Ovary (tissue), 10 donors: ENCODE measurements at places on chromosomes 2 and 18.

DNA sequence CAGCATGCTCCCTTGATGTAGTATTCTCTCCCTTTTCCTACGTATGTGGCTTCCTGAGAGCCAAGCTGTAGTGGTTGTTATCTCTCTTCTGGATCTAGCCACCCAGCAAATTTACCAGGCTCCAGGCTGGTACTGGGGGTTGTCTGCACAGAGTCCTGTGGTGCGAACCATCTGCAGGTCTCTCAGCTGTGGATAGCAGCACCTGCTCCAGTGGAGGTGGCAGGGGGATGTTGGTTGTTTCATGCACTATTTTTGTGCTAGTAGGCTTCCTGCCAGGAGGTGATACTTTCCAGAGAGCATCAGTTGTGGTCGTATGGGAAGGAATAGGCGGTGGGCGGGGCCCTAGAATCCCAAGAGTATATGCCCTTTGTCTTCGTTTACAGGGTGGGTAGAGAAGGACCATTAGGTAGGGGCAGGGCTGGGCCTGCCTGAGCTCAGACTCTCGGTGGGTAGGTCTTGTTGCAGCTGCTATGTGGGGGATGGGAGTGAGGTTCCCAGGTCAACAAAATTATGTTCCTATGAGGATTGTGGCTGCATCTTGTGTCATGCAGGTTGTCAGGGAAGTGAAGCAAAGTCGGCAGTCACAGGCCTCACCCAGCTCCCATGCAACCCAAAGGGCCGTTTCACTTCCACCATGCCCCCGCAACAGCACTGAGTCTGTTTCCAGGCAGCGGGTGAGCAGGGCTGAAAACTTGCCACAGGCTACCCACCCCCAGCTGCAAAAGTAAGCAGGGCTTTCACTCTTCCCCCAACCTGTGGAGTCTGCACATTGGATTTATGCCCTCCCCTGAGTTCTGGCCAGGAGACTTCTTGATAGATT lies 1139.5 kb downstream of the BCL11A start:
- DNase-seq: no peak

GRCh38 chr18:61939046-61939674 lies 46.4 kb upstream of the RNF152 start:
- no peak for DNase-seq

DNA sequence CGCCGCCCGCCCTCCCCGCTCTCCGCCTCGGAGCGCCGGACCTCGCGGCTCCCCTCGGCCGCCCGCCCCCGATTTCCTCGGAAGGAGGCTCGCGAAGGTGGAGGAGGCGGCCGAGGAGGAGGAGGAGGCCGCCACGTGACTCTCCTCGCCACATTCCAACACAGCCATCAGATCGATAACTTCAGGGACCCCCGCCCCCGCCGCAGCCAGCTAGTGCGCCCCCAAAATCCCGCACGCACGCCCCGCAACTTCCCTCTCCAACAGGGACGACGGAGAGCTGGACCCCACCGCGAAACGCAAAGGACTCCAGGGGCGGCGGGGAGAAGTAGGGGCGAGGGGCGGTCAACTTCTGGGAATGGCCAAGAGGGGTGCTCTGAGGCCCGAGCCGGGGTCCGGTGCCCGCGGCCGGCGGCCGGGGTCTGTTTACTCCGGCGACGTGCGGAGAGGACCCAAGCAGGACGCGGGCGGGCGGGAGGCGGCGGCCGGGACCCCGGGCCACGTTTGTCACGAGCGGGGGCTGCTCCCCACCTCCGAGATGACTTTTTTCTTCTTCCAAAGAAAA lies 2.0 kb downstream of the ZNF521 start:
- DNase-seq: peak; percentile 55

- no peak for DNase-seq
Measured at GRCh38 chr2:169139993-169140767, 70.8 kb downstream of the DHRS9 start.

- DNase-seq: no peak
Measured at GRCh38 chr2:96072746-96073145, 38.0 kb upstream of the GPAT2 start.

DNA sequence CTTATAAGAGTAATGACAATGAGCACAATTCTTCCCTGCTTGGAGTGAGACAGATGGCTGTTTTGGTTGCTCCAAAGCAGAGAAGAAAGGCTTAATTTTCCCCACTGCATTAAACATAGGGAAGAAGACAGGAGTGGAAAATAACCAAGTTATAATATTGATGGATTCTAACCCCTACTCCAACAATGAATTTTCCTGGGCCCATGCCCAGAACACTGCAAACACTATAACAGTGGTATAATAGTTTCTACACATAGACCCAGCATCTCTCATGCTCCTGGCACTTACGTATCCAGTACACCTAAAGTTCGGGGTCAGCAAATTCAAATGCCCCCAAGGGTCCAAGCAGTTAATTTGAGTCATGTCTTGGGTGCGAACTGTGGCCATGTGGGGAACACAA lies 613.4 kb downstream of the PLCL1 start:
- DNase-seq: no peak

DNA sequence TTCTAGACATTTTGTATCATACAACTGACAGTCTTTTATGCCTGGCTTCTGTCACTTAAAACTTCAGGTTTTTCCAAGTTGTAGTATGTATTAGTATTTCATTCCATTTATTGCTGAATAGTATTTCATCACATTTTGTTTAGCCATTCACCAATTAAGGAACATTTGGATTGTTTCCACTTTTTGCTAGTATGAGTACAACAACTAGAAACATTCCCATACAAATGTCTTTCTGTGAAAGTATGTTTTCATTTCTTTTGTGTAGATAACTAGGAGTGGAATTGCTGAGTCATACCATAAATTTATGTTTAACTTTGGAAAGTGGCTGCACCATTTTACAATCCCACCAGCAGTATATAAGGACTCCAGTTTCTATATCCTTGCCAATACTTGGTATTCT lies 135.9 kb downstream of the ATAD2B start:
- DNase-seq: no peak

- no peak for DNase-seq
Measured at GRCh38 chr2:39107724-39108273, 13.1 kb downstream of the SOS1 start.

GRCh38 chr18:71951001-71951400 lies 593.1 kb downstream of the CBLN2 start:
- no peak for DNase-seq

DNA sequence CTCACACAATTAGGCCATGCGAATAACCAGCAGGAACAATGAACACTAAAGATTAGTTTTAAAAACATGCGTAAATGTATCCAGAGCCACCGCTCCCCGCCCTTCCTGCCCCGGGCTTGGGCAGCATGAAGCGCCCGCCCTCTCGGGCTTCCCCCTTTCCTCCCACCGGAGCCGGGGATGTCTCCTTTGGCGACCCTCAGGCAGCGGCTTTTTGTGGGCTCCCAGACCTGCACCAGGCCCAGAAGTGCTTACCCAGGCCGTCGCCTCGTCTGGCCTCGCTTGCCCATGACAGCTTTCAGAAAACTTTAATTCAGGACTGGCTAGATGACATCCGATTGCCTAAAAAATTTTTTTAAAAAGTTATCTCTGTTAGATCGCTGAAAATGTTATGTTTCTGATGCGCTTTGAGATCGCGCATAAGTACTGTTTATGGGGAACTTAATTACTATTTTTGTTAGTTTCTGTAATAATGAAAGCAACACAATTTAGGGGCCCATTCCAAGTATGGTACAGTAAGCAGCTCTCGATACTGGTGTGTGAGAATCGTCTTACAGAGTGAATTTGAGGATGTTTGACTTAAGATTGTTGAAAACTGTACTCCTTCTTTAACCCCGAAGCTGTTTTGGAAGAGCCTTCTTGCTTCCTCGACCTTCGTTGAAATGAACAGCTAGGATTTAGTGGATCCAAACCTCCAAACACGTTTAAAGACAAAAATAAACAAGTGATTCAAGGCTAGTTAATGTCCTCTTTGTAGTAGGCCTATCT lies 1.1 kb downstream of the MAP3K20 start:
- peak; percentile 69 for DNase-seq

DNA sequence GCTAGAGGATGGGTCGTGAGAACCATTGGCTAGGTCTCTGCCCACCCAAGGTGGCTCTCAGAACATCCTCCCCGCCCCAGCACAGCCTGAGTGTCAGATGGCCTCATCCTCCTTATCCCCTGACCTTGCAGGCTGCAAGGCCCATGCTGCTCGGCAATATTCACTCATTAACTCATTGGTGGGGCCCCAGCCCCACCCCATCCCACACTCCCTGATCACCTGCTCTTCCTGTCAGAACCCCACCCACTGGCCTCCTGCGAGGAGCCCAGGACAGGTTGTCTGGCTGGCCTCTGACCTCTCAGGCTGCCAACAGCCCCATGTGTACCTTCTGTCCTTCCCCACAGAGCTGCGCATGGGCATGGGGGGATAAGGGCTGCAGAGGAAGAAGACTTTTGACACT lies 5.3 kb downstream of the ADCY3 start:
- DNase-seq: no peak

- no peak for DNase-seq
Measured at GRCh38 chr18:75264926-75265597, 54.5 kb downstream of the TSHZ1 start.

- no peak for DNase-seq
Measured at GRCh38 chr2:144374163-144374661, 145.7 kb downstream of the ZEB2 start.

- DNase-seq: no peak
Measured at GRCh38 chr2:84876369-84876768, 4.5 kb downstream of the TRABD2A start.

DNA sequence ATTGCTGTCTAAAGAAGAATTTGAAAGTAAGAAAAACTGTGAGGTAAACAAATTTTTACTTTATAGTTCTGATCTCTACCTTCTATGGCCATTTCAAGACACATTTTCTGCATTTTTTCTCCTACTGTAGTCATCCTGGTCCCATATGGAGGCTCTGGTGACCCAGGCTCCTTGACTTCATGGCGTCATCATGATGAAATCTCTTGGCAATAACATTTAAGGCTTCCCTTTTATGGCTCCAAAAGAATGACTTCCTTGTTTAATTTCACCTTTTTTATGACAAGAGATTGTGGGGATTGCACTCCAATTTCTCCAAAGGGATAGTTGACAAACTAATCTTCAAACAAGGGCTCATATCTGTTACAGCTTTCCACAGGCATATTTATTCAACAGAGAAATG lies 143.0 kb upstream of the SCN7A start:
- no peak for DNase-seq

GRCh38 chr2:94997981-94998930 lies 27.3 kb upstream of the MAL start:
- DNase-seq: no peak

DNA sequence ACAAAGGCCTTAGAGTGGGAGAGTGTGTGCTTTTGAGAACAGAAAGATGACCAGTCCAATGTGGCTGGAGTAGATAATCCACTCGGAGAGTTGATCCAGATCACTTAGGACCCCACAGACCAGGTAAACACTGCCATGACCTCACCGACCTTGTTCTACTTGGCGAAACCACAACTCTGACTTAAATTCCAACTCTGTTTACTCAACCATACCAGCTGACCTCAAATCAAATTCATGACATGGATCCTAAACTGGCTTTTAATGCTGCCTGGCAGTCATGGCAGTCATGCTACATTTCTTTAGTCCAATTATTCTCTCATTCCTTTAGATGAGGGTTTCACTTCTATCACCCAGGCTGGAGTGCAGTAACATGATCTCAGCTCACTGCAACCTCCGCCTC lies 347.1 kb upstream of the FAM98A start:
- no peak for DNase-seq

DNA sequence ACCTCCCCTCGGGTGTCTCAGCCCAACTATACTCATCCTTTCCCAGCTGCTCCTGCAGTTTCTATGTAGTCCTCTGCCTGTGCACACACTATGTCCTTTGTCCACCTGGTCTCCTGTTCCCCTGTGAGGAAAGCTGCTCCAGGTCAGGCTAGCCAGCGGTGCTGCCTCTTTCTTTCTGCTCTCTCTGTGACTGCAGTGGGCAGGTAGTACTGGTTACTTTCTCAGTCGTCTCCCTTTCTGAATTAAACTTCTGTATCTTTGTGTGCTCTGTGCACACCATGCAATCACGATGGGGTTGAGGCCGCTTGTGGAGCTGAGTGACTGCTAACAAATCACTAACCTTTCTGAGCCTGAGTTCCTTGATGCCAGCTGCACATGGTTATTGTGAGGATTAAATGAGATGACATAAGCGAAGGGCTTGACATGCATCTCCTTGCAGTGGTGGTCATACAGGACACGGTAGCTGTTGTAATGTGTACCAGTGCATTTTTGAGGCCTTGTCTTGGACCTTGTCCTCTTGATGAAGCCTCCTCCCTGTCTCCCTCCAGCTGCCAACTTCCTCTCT lies 3.5 kb downstream of the FARP2 start:
- no peak for DNase-seq

DNA sequence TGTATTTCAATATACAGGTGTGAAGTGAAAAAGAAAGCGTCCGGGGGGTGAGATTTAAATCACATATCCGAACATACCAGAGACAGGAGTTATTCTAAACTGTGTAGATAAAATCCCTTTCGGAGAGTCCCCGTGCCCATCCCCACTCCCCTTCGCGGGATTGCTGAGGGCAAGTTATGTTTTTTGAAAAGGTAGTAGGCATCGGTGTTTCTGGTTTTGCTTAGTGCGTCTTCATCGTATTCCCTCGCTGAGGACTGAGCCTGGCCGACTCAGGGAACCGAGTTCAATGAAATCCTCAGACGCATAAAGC lies 583.4 kb downstream of the ZEB2 start:
- no peak for DNase-seq

DNA sequence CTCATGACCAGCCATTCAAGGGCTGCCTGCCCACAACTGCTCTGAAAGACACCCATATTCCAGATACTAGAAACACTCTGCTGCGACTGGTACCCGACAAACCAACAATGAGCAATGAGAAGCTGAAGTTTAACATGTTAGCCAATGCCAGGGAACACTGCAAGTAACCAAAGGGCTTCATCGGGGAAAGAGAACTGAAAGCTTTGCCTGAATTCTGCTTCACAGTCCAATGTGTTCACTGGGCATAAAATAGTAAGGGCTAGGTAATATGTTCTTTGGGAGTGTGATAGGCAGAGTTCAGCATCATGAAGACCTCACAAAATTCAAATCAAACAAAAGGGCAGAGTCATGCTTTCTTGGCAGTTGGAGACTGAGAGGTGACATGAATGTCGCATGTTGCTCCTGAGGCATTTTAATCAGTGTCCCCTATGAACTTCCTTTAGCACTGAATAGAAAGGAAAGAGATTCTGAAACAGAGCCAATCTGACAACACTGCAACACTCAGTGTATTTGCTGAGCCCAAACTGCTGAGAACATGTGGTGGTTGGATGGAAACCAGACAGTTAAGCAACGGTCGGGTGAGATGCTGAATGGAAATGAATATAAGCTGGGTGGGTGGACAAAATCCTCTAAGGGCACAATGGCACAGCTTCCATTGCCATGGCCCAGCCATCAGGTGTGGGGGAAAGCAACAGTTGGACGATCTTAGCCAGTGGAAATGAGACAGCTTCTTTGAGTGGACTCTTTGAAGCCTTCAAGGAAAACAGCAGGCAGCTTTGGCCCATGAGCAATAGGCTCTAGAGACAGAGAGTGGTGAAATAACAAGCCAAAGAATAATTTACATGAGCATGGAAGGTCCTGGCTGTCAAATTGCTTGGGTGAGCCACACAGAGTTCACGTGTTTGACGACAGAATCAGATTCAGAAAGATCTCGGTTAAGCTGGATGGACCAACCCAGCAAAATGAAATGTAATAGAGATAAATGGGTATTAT lies 277.5 kb downstream of the AFF3 start:
- DNase-seq: no peak
